ENCODE measurements at places on chromosomes 3 and 15. TPM values are rescaled to one million over a fixed set of nuclear protein-coding genes. Genes with fewer than 3 reads are reported as not detected.

DNA sequence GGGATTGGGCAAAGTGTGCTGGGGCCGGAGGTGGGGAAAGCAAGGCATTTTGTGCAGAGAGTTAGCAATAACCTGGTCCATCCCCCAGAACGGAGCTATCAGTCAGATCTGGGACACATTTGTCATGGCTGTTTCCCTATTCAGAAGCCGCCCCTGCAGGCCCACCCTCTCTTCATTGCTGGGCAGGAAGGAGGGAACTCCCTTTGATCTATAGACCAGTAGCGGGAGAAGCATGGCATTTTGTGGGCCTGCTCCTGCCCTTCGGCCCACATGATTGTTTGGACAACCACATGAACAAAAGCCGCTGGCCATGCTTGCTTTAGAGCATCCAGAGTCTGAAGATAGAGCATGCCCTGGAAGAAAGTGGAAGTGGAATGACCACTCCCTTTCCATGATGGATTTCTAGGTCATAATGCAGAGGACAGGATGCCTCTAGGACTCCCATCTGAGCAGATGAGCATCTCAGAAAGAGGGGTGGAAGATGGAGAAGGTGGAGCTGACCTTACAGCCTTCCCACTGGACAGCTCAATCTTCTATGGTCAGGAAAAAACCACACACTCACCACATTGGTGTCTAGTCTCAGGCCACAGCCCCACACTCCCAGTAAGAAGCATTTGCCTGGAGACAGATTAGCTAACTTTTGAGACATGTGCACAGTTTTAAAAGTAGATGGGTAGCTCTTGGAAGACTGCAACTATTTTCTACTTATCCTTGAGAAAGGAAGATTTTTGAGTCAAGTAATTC is 11.9 kb upstream of the LRTM1 start:
- no peak for DNase-seq

DNA sequence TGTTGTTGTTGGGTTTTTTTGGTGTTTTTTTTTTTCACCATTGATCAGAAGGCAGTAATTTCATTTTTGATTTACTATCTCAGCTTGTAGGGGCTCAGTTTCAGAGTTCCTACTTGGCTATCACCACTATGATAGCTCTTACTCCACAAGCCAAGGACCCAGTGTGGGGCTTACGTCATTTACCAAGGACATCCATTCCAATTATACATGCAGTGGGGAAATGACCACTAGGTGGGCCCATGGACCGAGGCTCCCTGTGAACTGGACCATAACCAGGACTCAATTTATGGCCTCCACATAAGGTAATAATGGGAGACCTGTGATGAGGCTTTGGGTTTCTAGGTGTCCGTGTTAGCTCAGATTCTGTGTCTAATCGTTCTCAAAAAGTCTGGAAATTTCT is 67.5 kb upstream of the CACNA1D start:
- DNase-seq, result no peak

DNA sequence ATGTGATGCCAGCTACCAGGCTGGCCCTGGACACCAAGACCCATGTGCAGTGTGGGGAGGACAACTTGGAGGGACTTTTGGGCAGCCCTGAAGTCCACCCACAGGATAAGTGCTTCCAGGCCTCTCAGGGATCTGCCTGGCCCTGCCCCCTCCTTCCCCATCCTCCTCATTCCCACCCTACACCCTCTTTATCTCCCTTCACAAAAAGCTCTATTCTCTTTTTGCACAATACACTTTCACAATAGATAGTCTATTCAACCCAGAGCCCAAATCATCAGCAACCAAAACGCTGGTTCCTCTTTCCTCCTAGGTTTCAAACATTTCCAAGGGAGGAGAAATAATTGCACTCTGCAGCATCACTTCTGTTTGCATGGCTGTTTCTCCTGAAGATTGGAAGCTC is 7.8 kb upstream of the ZNF710 start:
- DNase-seq, result no peak

- DNase-seq, result no peak
Observed at GRCh38 chr3:143183665-143183964, 64.0 kb downstream of the CHST2 start.

DNA sequence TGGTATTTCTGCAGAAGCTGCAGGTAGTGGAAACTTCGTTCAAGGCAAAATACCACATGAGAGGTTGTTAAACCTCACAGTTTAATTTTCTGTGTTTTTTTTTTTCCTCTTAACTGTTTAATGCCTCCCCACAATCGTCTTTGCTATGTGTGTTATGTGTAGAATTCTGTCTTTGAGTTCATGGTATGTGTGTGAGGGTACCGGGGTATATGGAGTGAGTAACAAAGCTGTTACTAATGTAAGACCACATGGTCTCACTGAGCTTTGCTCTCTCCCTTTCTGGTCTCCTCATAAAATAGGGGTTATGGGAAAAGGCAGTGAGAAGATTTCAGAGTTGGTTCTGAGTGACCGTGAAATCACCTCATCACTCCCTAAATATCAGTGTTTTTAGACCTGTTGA is 143.6 kb downstream of the USP13 start:
- DNase-seq, result no peak

GRCh38 chr3:188476935-188477334 is 323.0 kb downstream of the LPP start:
- DNase-seq, result no peak

- no peak for DNase-seq
Observed at GRCh38 chr3:45055032-45055410, 28.9 kb downstream of the CLEC3B start.

GRCh38 chr3:102030661-102031060 is 181.3 kb downstream of the NFKBIZ start:
- DNase-seq, result no peak

DNA sequence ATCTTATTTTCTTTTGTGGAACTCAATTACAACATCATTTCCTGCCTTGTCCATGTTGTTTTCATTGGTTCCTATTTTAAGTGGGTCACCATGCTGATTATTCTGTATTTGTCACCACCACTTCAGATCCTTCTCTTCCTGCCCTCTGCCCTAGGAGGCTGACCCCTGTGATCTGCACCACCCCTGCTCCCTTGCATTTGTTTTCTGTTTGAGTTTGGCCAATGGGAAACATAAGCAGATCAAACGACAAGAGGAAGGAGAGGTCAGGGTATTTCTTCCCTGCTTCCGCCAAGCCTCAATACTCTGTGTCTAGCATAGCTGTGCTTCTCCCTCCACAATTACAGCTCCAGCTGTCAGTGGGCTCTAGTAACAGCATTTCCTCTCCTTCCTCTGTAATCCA is 71.6 kb downstream of the IMPG2 start:
- no peak for DNase-seq

The GALNT15 gene
- total RNA-seq, result not detected

The AP3B2 gene
- total RNA-seq, result 0.59 TPM

The HTR3E gene
- not detected for total RNA-seq

Data from activated CD4-positive, alpha-beta T cell treated with anti-CD3 and anti-CD28 coated beads for 36 hours (primary cell).